Activated CD4-positive, alpha-beta T cell treated with anti-CD3 and anti-CD28 coated beads, Interleukin-2, amount 50 U/mL, for 4 hours (primary cell): ENCODE measurements at places on chromosomes 5 and 9.

DNA sequence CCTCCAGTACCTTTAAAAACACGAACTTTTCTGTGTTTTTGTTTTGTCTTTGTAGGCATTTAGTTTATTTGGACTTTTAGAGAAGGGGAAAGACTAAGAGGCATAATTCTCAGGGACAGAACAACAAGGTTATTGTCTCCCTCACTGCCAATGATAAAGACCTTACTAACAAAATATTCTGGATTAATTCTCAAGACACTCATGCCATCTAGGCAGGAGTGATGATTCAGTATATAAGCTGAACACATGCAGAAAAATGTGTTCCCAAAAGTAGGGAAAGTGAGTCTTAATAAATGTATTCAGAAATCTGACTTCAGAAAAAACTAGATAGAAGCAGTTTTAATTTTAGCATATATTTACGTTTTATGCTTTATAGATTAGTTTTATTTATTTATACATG lies 17.4 kb upstream of the ASPN start:
- DNase-seq = no peak

- no peak for DNase-seq
Observed at GRCh38 chr5:59327191-59327980, 566.1 kb downstream of the PDE4D start.

DNA sequence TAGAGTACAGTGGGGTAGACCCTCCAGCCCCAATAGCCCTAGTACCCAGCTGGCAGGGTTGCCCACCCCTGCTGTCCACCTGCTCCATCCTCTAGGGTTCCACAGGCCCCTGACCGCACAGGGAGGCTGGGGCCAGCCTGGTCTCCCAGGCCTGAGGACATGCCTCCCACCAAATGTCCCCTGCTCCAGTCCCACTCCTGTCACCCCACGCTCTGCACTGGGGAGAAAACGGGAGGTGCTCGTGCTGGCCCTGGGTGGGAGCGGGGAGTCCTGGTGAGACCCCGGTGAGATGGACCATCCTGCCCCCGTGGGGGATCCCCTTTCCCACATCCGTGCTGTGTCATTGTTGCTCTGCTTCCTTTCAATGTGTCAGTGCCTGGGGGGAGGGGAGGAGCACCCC lies 12.1 kb downstream of the CPLX2 start:
- DNase-seq = no peak

- no peak for DNase-seq
Observed at GRCh38 chr9:4805191-4805918, 12.6 kb downstream of the RCL1 start.

DNA sequence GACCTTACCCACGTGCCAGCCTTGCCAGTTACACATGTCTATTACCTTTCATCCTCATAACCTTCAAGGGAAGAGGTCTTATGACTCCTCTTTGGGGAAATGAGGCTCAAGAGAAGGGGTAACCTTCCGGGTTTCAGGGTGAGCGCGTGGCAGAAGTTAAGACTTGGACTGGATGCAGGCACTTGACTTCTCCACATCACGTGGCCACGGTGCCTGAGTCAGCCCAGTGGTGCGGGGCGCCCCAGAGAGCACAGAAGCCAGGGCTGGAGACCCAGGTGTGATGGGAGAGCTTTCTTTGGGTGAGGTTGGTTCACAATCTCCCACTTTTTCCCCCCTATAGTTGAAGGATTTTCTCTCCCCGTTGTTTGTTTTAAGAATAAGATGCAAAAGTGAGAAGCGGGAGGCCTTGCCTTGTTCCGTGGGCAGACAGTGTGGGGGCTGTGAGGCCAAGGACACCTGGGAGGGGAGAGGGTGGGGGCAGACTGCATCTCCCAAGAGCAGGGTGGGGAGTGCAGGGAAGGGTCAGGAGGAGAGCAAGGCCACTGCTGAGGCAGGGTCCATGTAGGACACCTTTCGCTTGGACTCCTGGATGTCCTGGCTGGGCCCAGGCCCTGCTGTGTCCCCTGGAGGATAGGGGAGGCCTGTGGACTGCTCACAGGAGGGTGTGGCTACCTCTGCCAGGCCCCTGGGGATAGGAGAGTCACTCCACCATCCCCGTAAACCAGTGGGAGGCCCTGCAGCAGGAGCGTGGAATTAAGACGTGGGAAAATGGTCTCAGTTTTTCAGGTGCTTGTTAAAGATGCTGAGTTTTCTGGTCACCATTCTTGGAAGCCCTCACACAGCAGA lies 90.0 kb upstream of the CTSL start:
- DNase-seq = no peak

- DNase-seq = no peak
Observed at GRCh38 chr5:80082731-80083100, 47.6 kb downstream of the THBS4 start.

DNA sequence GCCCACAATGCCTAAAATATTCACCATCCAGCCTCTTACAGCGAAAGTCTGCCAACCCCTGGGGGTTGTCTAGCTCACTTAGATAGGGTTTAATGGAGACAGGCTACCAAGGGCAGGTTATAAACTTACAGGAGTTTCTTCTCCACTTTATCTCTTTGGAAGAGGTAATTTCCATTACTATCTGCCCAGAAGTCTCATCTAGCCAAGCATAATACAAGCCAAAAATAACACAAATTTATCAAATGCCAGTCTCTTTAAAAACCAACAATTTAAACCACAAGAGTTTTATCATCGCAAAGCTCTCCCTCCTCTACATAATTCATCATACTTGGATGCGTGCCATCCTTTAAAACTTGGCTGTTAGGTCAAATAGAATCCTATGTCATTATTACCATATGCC lies 6.2 kb downstream of the RBM22 start:
- no peak for DNase-seq

DNA sequence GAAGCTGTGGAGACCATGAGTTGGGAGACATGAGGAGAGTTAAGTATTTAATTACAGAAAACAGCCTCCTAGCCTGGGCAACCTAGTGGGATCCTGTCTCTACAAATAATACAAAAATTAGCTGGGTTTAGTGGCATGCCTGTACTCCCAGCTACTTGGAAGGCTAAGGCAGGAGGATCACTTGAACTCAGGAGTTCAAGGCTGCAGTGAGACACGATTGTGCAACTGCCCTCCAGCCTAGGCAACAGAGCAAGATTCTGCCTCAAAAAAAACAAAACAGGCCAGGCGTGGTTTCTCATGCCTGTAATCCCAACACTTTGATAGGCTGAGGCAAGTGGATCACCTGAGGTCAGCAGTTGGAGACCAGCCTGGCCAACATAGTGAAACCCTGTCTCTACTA lies 52.6 kb downstream of the AQP7 start:
- no peak for DNase-seq

DNA sequence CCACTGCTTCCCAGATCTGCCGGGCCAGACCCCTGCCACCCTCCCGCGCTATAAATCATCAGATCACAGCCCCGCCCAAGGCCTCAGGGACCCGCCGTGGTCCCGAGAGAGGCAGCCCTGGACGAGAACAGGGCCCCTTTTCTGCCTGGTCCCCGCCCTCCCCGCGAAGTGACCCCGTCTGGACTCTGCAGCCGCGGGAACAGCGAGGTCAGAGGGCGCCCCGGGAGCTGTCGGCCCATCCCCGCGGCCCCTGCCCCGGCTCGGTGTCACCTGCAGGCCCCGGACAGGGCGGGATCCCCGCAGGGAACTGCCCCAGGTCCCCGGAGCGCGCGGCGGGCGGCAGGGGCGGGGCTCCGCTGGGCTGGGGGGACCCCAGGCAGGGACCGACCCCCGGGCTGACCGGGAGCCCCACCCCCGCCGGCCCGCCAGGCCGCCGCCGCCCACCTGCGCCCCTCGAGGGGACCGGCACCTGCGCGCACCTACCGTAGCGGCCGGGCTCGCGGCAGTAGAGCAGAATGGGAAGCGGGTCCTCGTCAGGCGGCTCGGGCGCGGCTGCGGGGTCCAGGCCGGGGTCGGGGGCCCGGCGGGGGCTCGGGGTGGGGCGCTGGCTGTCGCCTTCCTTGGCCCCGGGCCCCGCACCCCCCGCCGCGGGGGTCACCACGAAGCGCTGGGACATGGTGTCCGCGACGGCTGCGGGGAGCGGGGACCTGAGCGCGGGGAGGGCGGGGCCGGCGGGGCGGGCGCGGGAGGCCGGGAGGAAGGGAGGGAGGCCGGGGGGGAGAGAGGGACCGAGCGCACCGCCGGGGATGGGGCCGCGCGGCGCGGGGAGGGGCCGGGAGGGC lies 43.5 kb upstream of the SLC12A7 start:
- no peak for DNase-seq

- no peak for DNase-seq
Observed at GRCh38 chr5:65837139-65837538, 89.2 kb upstream of the ERBIN start.

GRCh38 chr9:82923092-82923911 lies 139.6 kb downstream of the RASEF start:
- no peak for DNase-seq

GRCh38 chr9:78620303-78620702 lies 323.4 kb downstream of the PSAT1 start:
- no peak for DNase-seq

DNA sequence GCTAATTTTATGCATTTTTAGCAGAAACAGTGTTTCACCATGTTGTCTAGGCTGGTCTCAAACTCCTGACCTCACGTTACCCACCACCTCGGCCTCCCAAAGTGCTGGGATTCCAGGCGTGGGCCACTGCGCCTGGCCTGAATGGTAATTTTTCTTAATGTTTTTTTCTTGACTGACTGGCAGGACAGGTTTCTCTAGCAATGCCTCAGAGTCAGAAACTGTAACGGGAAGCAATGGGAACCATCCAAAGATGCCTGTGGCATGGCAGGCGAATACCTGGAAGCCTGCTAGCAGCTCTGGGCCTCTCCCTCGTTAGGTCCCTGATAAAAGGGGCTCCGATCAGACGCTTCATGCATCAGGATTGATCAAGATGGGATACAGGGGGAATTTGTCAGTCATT lies 639.2 kb downstream of the NR2F1-AS1 start:
- DNase-seq = no peak

DNA sequence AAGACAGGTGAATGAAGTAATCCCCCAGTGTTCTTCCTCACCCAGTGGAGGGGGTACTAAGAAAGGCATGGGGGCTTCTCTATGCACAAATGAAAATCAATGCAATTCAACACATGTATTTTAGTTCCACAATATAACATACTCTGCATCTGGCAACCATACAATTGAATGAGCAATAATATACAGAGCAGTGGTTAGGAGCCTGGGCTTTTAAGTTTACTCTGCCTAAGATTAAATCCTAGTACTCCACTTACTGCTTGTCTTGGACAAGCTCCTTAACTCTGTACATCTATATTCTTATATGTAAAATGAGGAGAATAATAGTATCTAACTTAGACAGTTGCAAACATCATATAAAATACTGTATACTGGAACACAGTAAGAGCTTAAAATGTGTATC lies 195.4 kb upstream of the TRIM32 start:
- DNase-seq = no peak

DNA sequence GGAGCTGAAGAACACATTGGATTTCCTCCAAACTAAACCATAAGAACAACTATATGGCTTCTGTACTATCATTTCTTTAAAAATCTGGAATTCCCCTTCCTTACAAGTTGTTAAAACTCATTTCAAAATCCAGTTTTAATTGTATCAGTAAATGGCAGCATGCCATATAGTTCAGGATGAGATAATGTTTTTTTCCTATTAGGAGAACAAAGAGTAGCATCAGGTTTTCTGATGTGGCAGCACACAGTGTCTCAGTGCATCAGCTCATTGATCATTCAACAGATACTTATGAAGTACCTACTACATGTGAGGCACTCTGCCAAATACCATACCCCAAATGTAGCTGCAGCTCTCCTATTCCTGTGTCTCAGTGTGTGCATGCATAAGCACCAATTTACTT lies 161.1 kb downstream of the EPB41L4A start:
- no peak for DNase-seq
